ENCODE measurements at places on chromosomes 2 and 18. TPM values are rescaled to one million over a fixed set of nuclear protein-coding genes. Genes with fewer than 3 reads are reported as not detected.

DNA sequence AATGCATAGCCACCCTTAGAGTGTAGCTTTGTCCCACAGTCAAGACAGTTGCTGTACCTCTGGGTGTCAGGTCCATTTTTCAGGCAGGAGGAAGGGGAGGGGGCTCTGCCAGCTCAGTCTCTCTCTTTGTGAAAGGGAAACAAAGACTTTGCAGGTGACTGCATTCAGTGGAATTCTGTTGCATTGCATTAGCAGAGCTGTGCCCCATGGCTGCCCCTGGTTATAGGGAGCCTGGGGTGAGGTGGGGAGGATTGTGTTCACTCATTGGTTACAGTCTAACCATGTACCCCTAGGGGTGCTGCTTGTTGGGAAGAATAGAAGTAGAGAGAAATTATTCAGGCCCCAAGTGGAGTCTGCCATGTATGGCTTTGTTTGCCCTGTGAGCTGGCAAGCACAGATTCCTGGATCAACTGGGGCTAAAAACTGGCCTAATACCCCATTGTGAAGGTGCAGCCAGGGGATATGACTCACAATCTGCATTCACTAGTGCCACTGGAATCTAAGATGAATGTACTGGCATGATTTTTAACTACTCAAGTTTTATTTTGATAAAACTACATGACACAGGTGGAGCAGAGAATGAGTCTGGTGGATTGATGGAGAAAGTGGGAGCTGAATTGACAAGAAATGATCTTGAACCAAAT is 118.4 kb downstream of the SH3BP4 start:
- DNase-seq = no peak

KCNIP3 gene
- 8.3 TPM for total RNA-seq

DNA sequence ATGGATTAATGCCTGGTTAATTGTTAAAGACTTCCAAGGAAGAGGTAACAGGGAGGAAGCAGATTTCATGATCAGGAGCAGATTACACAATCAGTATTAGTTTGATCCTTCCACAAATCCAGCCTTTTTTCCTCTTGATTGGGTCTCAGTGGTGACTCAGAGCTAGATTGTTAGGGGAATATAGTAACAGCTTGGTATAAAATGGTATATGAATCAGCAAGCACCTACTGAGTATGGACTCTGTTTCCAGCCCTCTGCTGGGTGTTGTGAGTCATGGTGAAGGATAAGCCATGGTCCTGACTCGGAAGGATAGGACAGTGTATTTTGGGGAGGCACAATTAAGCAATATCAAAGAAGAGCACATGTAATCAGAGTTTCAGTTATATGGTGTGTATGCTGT is 272.4 kb upstream of the DPP10 start:
- DNase-seq = no peak

- DNase-seq = no peak
Measured at GRCh38 chr2:23754970-23755369, 172.0 kb downstream of the ATAD2B start.

PROC gene
- total RNA-seq = 0.25 TPM

GRCh38 chr2:8893474-8893873 is 56.1 kb upstream of the KIDINS220 start:
- no peak for DNase-seq

GRCh38 chr18:42268798-42269197 is 313.8 kb downstream of the PIK3C3 start:
- DNase-seq = no peak

DNA sequence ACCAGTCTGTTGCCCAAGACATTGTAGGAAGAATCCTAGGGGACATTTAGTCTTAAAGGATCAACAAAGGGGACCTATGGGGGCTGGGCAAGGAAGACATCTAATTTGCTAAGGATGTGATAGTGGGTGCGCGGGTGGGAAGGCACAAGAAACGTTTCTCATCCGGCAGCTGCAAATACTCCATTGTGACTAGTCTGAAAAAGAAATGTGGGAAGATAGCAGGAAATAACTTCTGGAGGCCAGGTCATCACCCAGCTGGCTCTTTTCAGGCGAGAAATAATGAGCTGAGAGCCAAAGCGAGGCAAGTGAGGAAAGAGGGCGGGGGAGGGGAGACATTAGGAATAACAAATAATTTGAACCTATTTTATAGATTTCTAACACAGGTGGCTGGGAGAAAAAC is 70.3 kb upstream of the NCK2 start:
- DNase-seq = no peak

DNA sequence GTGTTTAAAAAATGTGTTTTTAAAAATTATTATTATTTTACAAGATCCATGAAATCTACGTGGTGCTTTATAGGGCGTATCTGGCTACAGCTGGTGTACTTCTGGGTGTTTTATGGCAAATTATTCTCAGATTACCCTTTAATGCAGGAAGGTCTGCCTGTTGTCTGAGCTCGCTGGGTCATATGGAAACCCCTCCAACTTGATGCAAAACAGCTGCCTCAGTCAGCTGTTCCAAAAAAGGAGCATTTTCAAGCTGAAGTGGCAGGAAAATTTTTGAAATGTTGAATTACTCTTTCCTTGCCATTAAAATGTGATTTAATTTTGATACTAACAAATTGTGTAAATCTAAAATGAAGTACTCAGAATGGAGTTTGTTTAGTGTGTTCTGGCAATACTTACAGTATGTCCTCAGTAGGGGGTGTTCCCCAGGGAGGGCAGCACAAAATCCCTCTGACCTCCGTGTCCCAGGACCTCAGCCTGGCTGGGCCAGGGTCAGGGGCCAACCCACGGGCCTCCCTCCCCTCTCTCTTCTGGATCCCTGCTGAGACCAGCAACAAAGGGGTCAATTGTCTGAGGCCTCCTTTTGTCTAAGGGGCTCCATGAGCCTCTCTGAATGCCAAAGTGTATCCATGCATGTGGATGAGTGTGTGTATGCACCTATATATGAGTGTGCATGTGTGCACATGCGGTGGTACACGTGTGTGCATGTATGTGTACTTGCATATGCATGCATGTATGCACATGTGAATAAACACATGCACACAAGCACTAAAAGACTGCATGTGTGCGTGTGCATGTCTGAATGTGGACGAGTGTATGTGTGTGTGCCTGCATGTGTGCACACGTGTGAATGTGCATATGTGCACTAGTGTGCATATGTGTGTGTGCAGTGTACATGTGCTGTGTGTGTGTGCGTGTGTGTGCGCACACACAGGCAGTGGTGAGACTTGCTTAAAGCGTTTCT is 105.4 kb downstream of the ACOXL start:
- DNase-seq = no peak

GRCh38 chr2:118118479-118118878 is 30.2 kb downstream of the INSIG2 start:
- DNase-seq = no peak

- DNase-seq = no peak
Measured at GRCh38 chr18:6561862-6562291, 147.2 kb upstream of the L3MBTL4 start.

DNA sequence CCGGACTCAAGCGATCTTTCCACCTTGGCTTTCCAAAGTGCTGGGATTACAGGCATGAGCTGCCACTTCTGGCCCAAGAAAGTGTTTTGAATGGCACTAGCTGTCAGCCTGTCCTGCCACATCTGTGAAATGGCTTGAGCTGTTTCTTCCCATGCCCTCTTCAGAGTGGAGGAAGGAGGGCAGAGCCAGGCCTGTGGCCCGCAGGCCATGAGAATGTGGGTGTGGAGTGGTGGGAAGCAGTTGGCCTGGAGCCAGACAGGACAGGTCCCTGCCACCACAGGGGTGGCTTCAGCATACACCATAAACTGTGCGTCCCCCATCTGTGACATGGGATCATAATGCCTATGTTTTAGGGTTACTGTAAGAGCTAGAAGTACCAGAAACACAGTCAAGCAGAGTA is 6.5 kb downstream of the SLC66A3 start:
- no peak for DNase-seq

GRCh38 chr2:30446602-30447148 is 371 bp upstream of the LCLAT1 start:
- no peak for DNase-seq

DNA sequence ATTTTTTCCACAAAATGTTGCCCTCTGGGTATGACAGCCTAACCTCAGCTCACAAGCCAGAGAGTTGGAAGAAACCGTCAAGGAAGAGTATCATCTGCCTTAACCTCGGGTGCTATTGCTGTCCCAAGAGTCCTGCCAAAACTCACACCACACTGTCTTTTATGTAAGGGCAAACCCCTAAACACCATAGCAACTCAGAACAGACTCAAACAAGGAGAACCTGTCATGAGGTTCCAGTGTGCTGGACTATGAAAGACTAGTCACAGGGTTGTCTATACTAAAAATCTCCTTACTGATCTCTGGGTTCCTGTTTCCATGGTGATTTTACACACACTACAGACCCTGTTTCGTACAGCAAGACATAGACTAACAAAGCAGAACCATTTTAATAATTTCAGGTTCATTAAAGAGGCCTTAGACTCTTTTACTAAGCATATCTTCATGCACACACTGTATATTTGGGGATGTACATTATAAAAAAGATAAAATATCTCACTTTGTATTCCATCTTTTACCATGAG is 159.8 kb downstream of the PKP4 start:
- no peak for DNase-seq

PIK3C3 gene
- total RNA-seq = 74.6 TPM

SKOR2 gene
- total RNA-seq = not detected

DNA sequence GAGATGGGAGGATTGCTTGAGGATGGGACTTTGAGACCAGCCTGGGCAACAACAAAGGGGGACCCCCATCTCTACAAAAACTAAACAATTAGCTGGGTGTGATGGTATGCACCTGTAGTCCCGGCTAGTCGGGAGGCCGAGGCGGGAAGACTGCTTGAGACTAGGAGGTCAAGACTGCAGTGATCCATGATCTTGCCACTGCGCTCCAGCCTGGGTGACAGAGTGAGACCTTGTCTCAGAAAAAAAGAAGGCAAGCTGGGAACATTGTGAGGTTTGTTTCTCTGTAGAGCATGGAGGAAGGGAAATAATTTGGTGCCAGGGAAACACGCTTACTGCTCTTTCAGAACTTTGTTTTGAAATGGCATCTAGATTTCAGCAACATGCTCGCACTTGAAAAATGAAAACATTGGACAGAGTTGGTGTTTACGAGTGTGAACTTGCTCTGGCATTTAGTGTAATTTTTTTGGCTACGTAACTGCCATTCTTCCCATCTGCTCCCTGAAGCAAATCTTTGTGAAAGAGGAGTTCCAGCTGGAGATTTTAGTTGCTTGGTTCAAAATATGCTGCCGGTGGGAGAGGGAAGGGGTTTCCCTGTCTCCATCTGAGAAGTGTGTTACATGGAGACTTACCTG is 125.6 kb upstream of the DLX2 start:
- no peak for DNase-seq

GRCh38 chr2:16117021-16117700 is 176.8 kb downstream of the MYCN start:
- DNase-seq = no peak

SLC5A7 gene
- total RNA-seq = not detected

GRCh38 chr2:120751553-120751952 is 15.9 kb downstream of the GLI2 start:
- DNase-seq = no peak

DNA sequence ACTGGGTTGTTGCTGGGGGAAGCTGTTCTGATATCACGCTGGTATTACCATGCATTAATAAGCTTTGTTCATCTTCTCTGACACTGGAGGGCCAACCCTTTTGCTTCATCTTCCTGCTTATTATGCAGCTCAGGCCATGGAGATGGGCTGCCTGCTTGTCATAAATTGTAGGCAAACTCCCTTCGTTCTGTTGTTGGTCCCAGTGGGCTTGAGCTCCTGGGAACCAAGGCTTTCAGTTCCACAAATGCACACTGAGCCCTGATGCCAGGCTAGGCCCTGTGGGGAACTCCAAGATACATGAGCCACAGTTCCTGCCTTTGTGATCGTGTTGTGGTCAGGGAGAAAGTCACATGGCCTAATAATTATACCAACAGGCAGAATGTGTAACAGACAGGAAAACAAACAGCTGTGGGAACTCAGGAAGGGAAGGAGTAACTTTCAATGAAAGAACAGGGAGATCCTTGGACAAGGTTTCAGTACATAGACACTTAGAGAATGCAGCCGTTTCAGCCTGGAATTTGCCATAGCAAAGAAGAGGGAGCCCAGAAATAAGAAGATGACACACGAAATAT is 49.0 kb upstream of the BCL2L11 start:
- DNase-seq = no peak

DNA sequence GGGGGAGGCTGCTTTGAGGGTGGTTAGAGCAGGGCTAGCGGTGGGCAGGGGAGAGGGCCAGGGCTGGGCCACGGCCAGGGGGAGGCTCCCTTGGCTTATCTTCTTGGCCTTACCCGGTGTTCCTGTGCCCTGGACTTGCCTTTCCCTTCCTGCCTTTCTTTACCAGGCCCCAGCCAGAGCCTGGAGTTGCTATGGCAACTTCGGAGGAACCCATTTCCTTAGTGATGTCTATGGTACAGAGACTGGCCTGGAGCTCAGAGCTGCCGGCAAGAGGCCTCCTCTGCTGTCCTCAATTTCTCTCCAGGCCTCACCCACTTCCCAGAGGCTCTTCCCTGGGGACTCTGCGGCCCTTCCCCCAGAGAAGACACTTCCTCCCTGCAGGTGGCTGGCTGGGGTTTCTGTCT is 11.5 kb downstream of the SPEG start:
- no peak for DNase-seq

DNA sequence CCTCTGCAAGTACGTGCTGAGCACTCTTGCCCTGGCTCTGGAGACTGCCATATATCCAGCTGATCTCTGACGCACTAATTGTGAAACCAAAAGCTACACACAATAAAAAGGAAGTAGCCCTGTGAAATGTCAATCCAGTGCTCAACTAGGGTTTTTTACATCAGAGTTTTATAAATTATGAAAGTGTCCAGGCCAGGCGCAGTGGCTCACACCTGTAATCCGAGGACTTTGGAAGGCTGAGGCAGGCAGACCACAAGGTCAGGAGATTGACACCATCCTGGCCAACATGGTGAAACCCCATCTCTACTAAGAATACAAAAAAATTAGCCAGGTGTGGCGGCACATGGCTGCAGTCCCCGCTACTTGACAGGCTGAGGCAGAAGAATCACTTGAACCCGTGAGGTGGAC is 24.5 kb upstream of the PEX13 start:
- no peak for DNase-seq

DNA sequence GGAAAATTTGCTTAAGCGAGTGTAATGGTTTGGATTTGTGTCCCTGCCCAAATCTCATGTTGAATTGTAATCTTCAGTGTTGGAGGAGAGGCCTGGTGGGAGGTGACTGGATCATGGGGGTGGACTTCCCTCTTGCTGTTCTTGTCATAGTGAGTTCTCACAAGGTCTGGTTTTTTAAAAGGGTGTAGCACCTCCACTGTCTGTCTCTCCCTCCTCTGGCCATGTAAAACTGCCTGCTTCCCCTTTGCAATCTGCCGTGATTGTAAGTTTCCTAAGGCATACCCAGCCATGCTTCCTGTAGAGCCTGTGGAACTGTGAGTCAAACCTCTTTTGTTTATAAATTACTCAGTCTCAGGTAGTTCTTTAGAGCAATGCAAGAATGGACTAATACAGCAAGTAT is 6.6 kb downstream of the YIPF4 start:
- no peak for DNase-seq

DNA sequence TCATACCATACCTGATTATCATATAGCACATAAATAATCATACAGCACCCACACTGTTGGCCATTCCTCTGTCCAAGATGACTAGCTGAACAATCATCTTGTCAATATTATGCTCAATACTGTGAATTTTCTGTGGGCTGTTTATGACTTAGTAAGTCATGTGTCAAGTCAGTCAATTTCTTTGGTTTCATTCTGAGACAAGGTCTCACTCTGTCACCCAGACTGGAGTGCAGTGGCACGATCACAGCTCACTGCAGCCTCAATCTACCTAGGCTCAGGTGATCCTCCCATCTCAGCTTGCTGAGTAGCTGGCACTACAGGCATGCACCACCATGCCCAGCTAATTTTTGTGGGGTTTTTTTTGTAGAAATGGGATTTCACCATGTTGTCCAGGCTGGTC is 5.7 kb downstream of the MCM6 start:
- no peak for DNase-seq

TEKT4 gene
- total RNA-seq = not detected

SLC38A11 gene
- 0.59 TPM for total RNA-seq

All from mesothelial cell of epicardium (in vitro differentiated cells).